ENCODE measurements at places on chromosomes 7 and 10.

DNA sequence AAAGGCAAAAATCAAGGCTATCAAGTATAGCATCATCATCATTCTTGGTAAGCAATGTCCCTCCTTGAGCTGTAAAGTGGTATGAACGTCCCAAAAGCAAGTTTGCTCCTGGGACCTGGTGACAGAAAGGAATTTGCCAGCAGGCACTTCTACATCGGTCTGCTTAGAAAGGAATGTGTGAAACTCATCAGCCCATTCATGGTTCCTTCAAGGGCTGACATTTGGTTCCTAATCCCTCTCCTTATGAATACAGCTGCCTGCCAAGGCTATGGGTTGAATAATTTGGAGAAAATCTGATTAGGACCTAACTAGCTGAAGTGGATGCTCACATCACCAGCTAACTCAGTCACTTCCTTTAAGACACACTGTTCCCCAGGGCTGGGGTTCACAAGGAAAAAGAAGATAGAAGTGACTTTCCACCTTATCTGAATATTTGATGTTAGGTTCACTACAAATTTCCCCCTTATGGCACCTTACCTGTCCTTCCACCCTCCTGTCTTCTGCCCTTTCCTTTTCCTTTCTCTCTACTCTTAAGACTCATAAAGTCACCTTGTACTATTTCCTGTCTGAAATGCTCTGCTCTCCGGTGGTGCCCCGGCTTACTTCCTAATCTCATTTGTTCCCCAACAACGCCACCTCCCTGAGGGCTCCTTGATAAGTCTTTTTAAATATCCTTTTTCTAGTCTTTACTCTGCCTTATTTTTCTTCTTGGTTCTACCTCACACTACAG lies 187.1 kb downstream of the NPSR1 start:
- DNase-seq: no peak

DNA sequence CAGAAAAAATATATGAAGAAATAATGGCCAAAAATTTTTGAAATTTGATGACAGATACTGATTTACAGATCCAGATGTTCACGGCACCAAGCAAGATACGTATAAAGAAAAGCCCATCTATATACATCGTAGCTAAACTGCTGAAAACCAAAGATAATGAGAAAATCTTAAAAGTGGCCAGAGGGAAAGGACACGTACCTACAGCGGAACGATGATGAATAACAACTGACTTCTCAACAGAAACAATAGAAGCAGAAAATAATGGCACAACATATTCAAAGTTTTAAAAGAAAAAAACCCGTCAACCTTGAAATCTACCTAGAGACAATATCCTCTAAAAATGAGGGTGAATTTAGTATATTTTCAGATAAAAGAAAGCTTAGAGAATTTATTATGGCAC lies 31.9 kb downstream of the IL2RA start:
- no peak for DNase-seq

GRCh38 chr10:97069026-97069425 lies 116.7 kb downstream of the SLIT1 start:
- no peak for DNase-seq

DNA sequence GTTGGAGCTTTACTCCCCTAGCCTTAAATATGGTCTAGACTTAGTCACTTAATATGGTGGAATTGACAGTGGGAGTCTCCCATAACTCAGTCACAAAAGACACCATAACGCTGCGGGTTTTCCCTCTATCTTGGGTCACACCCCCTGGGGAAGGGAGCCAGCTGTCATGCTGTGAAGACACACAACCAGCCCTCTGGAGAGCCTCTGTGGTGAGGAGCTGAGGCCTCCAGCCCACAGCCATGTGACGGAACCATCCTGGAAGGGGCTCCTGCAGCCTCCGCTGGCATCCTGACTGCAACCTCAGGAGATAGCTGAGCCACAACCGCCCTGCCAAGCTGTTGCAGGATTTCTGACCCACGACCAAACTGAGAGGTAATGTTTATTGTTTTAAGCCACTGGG lies 37.9 kb downstream of the PAXIP1 start:
- DNase-seq: no peak

- DNase-seq: no peak
Observed at GRCh38 chr7:87032604-87033339, 26.7 kb downstream of the ELAPOR2 start.

DNA sequence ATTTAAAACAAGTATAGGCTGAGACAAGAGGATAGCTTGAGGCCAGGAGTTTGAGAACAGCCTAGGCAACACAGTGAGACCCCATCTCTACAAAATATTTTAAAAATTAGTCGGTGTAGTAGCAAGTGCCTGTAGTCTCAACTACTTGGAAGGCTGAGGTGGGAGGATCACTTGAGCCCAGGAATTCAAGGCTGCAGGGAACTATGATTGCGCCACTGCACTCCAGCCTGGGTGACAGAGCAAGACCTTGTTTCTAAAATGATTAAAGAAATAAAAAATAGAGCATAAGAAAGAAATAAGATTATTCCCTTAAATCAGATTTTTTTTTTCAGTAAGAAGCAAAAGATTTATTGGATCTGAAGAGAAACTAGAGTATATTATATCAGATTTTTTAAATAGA lies 11.7 kb downstream of the LRRC20 start:
- no peak for DNase-seq

- no peak for DNase-seq
Observed at GRCh38 chr10:34736976-34737771, 77.9 kb downstream of the PARD3 start.

GRCh38 chr7:108017776-108018151 lies 14.8 kb upstream of the LAMB1 start:
- no peak for DNase-seq

DNA sequence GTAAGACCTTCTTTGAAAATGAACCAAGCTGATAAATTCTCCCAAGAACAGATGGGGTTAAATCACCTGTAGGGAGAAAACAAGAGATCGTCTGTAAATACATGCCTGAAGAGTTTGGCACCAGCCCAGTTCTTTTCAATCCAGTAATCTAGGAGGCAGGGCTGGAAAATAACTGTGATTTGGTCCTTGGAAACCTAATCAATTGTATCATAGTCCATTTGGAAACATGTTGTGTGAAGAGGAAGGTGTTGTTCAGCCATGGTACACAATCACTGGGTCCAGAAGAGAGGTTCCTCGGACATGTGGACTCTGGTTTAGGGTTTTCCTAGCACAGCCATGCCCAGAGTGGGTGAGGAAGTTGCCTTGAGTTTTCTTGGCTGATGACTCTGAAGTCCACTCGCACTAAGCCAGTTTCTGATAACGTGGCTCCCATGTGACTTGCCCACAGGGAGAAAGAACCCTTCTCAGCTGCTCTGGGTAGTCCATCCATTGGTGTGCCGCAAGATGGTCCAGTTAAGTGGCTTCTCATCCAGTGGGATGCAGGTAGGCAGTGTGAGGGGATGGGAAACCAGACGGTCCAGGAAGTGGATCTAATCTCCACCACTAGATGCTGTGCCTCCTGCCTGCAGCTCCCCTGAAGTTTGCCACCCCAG lies 5.1 kb downstream of the BLNK start:
- no peak for DNase-seq
